IPS-NIHi11 (cell line): ENCODE measurements at places on chromosomes 3 and 15.

DNA sequence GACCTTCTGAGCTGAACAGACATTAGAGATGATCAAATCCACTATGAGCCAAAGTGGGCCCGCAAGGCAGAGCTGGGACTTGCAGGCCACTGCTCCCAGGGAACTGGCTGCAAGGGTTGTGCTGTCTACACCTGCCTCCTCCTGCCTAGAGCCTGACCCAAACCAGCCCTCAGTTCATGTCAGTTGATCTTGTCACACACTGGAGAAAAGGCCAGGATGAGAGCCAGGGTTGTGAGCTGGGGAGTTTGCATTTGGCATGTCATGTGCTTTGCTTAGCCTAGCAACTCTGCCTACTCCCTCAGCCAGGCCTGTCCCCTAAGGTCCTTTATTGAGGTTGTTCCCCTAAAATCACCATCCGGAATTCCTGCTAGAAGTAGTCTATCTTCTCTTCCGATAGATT is 67.8 kb downstream of the RAB11A start:
- no peak for DNase-seq

- DNase-seq = no peak
These were observed 64.8 kb upstream of the THSD4 start for GRCh38 chr15:71050461-71050860.

DNA sequence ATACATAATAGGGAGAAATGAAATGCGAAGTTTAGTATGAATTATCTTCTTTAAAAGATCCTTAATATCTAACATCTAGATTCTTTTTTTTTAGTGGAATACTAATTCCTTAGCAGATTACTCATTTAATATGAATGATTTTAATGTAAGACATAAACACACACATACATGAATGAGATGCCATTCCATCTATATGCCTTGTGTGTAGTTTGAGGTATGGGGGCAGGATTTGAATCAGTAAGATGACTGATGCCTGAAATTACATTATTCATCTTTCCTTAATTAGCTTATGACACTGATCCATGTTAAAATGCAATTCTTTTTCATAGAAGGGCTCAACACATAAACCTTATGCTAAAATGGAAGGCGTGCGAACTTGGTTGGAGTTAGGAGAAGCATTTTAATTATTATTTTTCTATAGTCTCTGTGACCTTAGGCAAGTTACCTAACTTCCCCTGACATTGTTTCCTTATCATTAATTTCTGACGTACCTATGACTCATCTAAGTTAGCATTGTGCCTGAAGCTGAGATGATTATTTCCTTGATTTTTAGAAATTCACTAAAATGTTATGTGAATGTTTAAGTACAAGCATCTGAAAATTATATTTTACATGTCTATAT is 10.8 kb upstream of the BNIP2 start:
- DNase-seq = no peak

DNA sequence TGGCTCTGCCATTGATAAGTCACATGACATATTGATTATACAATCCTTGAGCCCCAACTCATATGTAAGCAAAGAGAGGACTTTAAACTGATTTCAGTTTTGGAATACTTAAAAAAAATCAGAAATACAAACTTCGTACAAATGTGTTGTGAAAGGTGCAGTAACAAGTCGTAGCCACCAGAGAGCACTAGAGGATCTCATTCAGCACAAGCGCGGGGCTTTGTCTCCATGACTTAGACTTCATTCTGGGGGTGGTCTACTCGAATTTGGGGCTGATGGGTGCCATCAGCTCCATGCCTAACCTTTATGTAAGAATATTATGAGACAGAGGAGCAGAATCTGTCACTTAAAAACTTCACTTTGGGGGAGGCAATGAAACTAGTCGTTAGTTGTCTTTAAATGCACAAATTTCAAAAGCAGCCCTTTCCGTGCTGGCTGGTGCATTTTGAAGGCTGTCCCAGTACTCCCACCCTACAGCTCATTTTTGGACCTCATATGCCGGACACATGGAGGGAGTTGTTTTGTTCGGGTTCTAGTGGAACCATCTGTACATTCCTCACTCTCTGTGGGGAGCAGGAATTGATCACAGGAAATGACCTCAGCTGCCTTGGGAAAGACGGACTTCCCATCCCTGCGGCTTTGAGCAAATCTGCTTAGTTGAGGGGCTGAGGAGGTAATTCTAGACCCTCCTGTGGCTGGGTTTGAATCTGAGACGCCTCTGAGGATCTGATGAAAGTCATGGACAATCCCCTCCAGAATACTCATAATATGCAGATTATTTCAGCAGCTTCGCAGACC is 27.5 kb upstream of the MASP1 start:
- DNase-seq = peak; percentile 74

- no peak for DNase-seq
These were observed 279.0 kb upstream of the VEPH1 start for GRCh38 chr3:157782236-157782635.

GRCh38 chr15:100681335-100681746 is 79.0 kb downstream of the ASB7 start:
- no peak for DNase-seq

DNA sequence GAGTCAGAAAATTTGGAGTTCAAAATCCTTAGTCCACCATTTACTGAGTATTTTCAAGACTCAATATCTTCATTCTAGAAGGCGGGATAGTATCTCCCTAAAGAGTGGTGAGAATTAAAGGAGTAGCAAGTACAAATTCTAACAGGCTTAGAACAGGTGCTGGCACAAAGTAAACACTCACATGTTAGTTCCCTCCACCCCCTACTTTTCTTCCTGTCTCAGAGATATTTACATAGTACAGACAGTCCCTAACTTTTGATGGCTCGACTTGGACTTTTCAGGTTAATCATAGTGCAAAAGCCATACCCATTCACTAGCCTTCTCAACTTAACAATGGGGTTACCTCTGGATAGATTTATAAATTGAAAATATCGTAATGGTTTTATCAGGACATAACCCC is 476.2 kb upstream of the RASGRP1 start:
- DNase-seq = no peak

- no peak for DNase-seq
These were observed 12.6 kb upstream of the LCTL start for GRCh38 chr15:66578286-66578875.

- DNase-seq = no peak
These were observed 436.0 kb upstream of the TPM1 start for GRCh38 chr15:62606376-62607113.

- DNase-seq = no peak
These were observed 261.3 kb upstream of the NR2E3 start for GRCh38 chr15:71549091-71549490.

DNA sequence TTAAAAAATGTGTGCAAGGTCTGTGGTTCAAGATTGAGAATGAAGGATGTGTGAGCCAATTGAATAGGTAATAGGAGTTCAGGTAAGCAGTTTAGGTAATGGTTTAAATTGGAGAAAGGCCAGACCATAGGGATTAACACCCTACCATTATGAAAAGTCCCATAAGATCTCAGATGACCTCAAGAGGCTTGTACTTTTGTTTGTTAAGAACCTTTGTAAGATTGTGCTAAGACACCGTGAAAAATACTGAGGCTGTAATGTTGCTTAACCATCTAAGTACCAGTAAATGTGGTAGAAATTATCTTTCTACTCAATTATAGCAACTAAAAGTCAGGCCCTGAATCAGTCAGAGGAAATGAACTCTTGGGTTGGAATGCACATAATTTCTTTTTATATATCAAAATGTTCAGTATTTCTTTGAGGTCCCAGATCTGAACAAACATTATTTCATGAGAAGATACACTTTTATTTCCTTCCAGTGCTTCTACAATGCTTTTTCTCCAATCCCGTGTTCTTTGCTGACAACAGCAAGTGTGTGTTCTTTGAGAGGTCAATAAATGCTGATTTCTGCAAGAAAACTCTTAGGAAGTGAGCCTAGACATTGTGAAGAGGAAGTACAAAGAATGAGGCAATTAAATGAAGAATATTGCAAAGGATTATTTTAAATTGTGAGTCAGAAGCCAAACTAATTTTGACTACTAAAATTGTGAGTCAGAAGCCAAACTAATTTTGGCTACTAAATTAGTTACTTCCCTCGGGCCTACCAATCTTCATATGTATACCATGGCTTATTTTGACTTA is 66.4 kb downstream of the TCF12 start:
- DNase-seq = no peak

DNA sequence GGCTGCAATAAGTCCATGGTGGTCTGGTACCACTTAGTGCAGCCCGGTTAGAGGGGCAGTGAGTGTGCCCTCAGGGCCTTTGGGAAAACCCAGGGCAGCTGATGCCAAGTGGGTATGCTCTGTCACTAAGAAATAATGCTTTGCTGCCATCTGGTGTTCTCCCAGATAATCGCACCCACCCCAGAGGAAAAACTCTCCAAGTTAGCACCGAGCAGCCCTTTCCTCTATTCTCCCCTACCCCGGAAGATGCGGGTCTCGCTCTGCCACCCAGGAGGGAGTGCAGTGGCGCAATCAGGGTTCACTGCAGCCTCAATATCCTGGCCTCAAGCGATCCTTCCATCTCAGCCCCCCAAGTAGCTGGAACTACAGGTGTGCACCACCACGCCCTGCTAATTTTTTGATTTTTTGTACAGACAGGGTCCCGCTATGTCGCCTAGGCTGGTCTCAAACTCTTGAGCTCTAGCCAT is 21.3 kb upstream of the DAPK2 start:
- peak; percentile 84 for DNase-seq

GRCh38 chr3:53075743-53076140 is 29.9 kb upstream of the SFMBT1 start:
- DNase-seq = no peak

GRCh38 chr3:102525624-102526023 is 90.8 kb downstream of the ZPLD1 start:
- DNase-seq = no peak

DNA sequence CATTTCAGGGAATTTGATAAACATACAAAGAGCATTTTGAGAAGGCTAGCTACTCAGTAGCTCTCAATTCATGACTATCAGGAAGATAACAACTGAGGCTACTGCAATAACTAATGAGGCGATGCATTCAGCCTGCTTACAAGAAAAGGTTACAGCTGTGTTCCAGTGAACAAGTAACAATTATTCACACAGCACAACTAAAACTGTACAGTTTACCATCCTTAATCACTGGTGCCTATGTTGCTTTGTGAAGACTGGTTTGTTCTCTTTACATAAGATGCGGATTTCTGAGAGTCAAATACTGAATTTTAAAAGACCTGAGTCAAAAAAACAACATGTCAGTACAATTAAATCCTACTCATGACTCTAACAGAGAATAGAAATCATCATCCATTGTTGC is 526.3 kb downstream of the OTOL1 start:
- DNase-seq = no peak

GRCh38 chr3:114827495-114827894 is 319.6 kb downstream of the ZBTB20 start:
- peak; percentile 47 for DNase-seq

- DNase-seq = no peak
These were observed 8.1 kb downstream of the MORF4L1 start for GRCh38 chr15:78880813-78881212.

- DNase-seq = no peak
These were observed 1336.7 kb downstream of the NSUN3 start for GRCh38 chr3:95399585-95399984.

DNA sequence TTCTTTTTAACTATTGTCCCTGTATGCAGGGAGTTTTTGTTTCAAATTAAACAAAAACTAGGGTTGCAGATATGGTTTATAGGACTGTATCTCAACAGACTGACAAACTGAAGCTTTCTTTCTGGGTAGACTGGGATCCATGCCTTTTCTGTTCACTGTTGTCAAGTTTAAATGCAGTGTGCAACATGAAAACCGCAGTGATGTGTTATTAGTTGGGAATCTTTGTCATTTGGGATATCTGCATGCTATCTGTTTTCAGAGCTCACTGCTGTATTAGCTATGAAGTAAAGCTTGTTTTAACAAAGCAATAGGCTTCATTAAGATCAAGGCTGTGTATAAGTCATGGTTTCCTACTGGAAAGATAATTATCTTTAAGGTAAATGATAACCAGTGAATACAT is 21.4 kb upstream of the MCF2L2 start:
- DNase-seq = no peak

DNA sequence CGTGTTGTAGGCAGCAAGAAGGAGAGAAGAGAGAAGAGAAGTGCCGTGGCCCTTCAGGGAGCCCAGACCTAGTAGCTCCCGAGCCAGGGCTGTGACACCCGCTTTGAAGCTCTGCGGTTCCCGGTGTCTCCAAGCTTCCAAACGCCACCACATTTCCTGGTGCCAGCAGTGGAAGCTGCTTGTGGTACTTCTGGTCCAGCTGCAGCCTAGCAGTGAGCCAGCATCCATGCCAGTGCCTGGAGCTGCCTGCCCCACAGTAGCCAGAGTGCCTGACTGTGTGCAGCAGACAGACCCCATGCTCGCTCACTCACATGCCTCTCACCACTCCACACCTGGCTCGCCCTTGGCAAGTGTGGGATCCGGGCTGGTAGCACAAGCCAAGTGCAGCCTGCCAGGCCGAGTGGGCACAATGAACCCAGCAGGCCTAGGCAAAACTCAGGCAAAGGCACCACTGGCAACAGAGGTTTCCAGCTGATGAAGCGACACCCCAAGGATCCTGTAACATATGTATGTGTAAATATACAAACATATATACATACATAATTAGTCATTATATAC is 85.8 kb downstream of the SERPINI1 start:
- DNase-seq = no peak

- no peak for DNase-seq
These were observed 52.4 kb downstream of the RBM6 start for GRCh38 chr3:49992326-49992725.

- no peak for DNase-seq
These were observed 8.9 kb upstream of the ALDH1A2 start for GRCh38 chr15:58074452-58074851.

- no peak for DNase-seq
These were observed 1029.5 kb upstream of the NR2F2 start for GRCh38 chr15:95300958-95301357.

DNA sequence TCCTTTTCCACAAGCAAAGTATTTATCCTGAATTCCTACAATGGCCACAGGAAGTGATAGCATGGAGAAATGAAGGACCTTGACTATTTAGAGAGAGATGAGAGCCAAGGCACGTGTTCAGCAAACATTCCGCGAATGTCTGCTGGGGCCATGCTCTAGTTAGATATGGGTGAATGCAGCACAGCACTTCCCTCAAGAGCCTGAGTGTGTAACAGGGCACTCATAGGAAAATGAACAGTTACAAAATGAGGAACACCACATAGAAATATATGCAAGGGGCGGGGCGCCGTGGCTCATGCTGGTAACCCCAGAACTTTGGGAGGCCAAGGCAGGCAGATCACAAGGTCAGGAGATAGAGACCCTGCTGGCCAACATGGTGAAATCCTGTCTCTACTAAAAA is 406.9 kb downstream of the NR2F2 start:
- DNase-seq = no peak

GRCh38 chr3:195461594-195462307 is 18.9 kb upstream of the ACAP2 start:
- no peak for DNase-seq

GRCh38 chr3:35537265-35537664 is 102.1 kb upstream of the ARPP21 start:
- no peak for DNase-seq
